ENCODE measurements at places on chromosomes 5 and 9. TPM values are rescaled to one million over a fixed set of nuclear protein-coding genes. Genes with fewer than 3 reads are reported as not detected.

The DOCK2 gene
- 4.2 TPM for total RNA-seq

The ABL1 gene
- total RNA-seq, result 30.7 TPM

The LCN12 gene
- 7.8 TPM for total RNA-seq

DNA sequence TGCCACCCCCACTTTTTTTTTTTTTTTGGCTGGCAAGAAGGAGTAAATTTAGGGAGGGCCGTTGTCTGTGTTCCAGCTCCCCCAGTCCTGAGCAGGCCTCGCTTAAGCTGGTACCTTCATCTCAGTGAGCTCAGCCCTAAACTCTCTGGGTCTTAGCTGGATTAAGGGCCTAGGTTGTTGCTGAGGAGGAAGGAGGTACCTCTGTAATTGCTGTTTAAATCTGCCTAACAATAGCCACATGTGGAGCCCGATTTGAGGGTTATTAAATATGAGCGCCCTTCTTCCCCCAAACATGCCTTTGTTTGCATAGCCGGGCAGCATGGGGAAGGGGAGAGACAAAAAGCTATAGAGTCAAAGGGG, 179.0 kb upstream of the PITX1 start:
- no peaks in the 10 kb centered on the region for H3K4me1 ChIP-seq
- peaks cover 30% of the 10 kb centered on the region for H3K27me3 ChIP-seq
- DNase-seq, result no peak
- H3K27ac ChIP-seq, result no peak overlapping the region

GRCh38 chr5:52015760-52016159, 632.5 kb downstream of the ISL1 start:
- H3K36me3 ChIP-seq, result no peaks in the 10 kb centered on the region
- H3K27ac ChIP-seq, result no peak overlapping the region
- H3K4me1 ChIP-seq, result no peaks in the 10 kb centered on the region
- DNase-seq, result no peak
- no peak overlapping the region for H3K4me3 ChIP-seq

GRCh38 chr9:19925674-19926503, 137.1 kb upstream of the SLC24A2 start:
- H3K36me3 ChIP-seq, result no peaks in the 10 kb centered on the region
- H3K27ac ChIP-seq, result no peak overlapping the region
- peaks cover 9% of the 10 kb centered on the region for H3K4me1 ChIP-seq
- peak; percentile 43 for DNase-seq

GRCh38 chr5:116437351-116437705, 137.3 kb downstream of the SEMA6A start:
- no peak overlapping the region for H3K4me3 ChIP-seq
- H3K27me3 ChIP-seq, result no peaks in the 10 kb centered on the region
- H3K27ac ChIP-seq, result no peak overlapping the region

DNA sequence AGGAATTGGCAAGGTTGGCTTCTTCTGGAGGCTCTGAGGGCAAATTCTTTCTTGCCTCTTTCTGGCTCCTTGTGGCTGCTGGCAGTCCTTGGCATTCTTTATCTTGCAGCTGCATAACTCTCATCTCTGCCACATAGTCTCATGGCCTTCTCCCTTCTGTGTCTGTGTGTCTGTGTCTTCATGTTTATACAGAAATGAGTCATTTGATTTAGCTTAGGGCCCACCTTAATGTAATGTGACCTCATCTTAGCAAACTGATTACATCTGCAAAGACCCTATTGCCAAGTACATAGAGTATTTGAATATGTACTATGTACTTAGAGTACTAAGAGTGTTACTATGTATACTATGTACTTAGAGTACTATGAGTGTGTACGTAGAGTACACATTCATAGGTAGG, 122.5 kb downstream of the RFK start:
- H3K4me1 ChIP-seq, result no peaks in the 10 kb centered on the region
- H3K27ac ChIP-seq, result no peak overlapping the region
- no peak for DNase-seq
- H3K36me3 ChIP-seq, result no peaks in the 10 kb centered on the region
- H3K4me3 ChIP-seq, result no peak overlapping the region

DNA sequence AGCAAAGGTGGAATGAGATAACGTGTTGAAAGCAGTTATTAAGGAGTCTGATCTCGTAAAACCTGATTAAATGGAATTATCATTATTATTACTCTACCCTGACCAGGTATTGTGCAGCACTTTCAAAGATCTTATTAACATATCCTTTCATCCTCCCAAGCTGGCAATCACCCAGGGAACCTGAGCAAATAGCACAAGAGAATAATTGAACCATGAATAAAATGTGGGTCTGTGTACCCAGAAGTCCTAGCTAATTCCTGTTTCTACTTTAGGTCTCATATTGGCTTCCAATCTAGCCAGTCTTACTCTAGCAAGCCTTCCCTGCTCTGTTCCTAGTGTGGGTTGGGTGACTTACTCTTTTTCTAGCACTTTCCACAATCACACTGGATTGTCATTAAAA, 162.2 kb upstream of the STK32A start:
- no peak for DNase-seq
- no peaks in the 10 kb centered on the region for H3K4me1 ChIP-seq
- H3K27me3 ChIP-seq, result no peaks in the 10 kb centered on the region
- H3K36me3 ChIP-seq, result no peaks in the 10 kb centered on the region

DNA sequence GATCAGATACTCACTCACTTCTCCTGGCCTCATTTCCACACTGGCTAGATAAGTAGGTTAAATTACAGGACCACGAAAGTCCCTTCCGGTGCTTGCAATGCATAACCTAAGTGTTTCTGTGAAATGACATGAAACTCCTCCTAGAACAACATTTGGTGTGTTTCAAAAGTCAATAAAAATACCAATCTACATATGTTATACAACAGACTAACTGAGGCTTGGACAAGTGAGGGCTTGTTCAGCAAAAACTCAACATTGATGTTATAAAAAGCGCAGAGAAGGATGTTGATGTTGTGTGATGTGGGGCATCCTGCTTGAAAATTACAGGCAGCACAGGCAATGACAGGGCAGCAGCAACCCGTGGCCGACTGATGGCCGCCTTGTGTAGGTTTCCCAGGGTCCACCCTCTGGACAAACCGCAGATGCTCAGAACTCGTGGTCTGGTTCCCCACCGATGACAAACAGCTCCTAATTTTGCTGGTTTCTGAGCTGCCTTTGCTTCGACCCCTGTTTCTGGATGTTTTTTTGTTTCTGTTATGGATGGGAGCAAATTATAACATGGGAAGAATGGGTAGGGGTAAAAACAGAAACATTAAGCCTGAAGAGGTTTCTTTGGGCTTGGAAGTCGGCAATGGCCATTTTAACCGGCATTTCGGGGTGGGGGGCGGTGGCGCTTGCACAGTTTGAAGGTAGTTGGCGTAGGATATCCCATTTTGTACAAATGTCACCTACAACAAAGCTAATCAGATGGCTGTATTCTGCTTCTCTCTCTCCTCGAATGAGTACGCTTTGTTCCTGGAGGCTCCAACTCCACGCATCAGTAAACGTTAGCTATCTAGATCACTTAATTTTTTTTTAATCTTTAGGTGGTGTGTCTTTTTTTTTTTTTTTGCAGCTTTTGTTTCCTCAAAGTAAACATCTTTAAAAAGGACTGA, 116.1 kb downstream of the PDZD2 start:
- no peak overlapping the region for H3K4me3 ChIP-seq
- peaks cover 46% of the 10 kb centered on the region for H3K4me1 ChIP-seq
- no peaks in the 10 kb centered on the region for H3K27me3 ChIP-seq
- no peak overlapping the region for H3K27ac ChIP-seq
- H3K36me3 ChIP-seq, result no peaks in the 10 kb centered on the region

DNA sequence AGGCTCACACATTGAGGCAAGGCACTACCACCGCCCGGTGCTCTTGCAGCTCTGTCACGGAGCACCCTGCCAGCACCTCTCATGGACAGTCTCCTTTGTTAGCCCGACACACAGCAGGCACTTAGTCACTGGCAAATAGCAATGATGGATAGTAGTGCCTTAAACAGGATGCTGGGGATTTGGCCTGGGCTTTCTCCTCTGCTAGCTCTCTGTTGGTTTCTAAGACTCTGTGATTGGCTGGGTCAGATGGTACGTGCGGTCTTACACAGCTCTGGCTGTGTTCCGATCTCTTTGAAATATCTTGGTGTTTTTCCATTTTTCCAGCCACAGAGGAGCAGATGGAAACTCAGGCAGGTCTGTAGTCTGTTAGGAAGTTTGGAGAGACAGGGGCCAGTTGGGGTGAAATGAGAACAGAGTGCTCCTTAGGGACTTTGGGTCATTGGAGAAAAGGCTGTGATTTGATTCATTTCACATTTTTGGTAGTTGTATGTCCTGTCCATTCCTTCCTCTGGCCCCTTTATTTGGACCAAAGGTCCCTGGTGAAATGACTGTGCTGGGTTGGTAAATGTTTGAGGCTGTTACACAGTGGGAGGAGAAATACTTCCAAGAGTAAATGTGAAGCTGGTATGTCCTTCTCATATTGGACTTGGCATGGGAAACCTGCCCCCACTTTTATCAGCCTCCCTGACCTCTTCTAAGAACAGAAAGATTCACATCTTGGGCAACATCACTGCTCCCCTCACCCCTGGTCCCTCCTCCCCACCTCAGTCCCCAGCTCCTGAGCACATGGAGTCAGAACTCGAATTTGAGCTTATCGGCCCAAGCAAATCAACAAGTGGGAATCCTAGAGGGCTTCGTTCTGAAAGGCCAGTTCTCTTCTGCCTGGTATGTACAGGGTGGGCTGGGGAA, 3.4 kb downstream of the SMIM3 start:
- peak overlapping the region; percentile 75 for H3K4me3 ChIP-seq
- H3K4me1 ChIP-seq, result peaks cover 84% of the 10 kb centered on the region
- peak; percentile 64 for DNase-seq
- H3K27me3 ChIP-seq, result no peaks in the 10 kb centered on the region
- peak overlapping the region; percentile 96 for H3K27ac ChIP-seq

GRCh38 chr9:105073147-105073546, 145.2 kb upstream of the ABCA1 start:
- H3K27ac ChIP-seq, result no peak overlapping the region
- no peak for DNase-seq
- H3K27me3 ChIP-seq, result no peaks in the 10 kb centered on the region
- no peaks in the 10 kb centered on the region for H3K36me3 ChIP-seq

GRCh38 chr9:98491828-98492227, 216.9 kb downstream of the GABBR2 start:
- H3K4me3 ChIP-seq, result no peak overlapping the region
- H3K36me3 ChIP-seq, result no peaks in the 10 kb centered on the region
- peak; percentile 23 for DNase-seq
- H3K4me1 ChIP-seq, result peaks cover 11% of the 10 kb centered on the region

DNA sequence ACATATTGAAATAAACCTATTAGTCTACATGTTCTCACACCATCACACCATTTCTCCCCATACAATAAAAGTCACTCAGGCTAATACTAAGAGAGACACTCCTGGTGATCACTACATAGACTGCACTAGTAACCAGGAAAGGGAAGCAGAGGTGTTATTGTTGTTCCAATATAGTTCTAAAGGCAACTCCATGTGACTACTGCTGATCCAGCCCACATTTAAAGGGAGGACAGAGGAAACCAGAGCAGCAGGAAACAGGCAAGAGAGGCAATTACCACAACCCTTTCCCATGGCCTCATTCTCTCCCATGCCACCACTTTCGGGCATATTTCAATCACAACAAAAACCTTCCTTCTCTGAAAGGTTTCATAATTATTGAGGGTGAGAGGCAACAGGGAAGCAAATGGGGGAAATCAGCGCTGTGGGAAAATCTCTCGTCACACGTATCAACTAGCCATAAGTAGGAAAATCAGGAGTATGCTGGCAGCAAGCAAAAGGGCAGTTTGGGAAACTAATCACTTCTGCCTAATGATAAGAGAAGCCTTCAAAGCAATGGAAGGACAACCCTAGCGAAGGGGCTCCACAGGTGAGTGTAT, 1.8 kb downstream of the UBAP2 start:
- H3K27ac ChIP-seq, result peak overlapping the region; percentile 2
- H3K36me3 ChIP-seq, result no peaks in the 10 kb centered on the region
- DNase-seq, result no peak
- H3K4me1 ChIP-seq, result peaks cover 38% of the 10 kb centered on the region

DNA sequence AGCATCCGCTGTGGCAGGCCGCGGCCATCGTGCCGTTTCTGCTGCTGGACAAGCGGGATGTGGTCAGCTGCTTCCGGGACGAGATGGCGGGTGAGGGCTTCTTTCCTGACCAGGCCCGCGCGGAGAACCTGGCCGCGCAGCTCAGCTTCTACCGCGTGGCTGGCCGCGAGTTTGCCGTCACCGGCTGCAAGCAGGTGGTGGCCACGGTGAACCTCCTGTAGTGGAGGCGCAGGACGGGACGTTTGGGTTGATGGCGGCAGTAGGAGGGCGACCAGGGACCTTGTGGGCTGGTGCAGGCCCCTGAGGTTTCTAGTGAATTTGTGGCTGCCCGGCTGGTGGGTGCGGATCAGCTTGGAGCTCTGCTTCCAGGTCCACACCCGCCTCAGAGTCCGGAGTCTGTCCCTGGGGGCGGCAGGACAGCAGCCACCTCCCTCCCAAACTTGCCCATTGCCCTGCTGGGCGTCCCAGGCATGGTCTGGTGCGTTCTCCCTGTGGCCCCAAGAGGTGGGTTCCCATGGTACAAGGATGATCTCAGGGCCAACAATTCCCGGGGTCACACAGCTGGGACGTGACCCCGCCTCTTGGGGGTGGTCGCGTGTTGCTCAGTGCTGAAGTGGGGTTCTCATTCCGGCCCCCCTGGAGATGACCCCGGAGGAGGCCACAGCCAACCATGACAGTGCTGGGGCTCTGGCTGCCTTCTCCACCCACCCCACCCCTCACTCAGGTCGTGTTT, 2.4 kb downstream of the TOR4A start:
- H3K27ac ChIP-seq, result peak overlapping the region; percentile 15
- no peak for DNase-seq
- H3K4me3 ChIP-seq, result no peak overlapping the region
- H3K27me3 ChIP-seq, result peaks cover 7% of the 10 kb centered on the region
- peaks cover 31% of the 10 kb centered on the region for H3K36me3 ChIP-seq
- H3K4me1 ChIP-seq, result peaks cover 66% of the 10 kb centered on the region

DNA sequence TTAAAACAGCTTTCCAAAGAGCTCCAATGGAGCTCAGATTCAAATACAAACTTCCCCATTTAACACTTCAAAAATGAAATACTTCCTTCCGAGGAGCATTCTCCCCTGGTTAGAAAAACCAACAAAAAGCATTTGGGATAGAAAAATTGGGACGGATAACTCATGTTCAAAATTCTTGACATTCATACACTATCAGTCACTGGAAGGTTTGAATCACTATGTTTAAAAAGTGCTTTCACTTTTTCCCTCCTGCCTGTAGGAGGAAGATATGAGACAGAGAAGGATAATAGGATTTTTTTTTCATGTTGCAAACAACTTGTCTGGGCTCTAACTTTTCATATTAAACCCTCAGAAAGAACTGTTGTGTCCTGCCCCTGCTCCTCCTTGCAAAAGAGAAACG, 412.0 kb downstream of the ACTL7B start:
- H3K27me3 ChIP-seq, result no peaks in the 10 kb centered on the region
- no peak overlapping the region for H3K27ac ChIP-seq
- H3K36me3 ChIP-seq, result no peaks in the 10 kb centered on the region
- H3K4me3 ChIP-seq, result no peak overlapping the region
- DNase-seq, result no peak
- H3K4me1 ChIP-seq, result no peaks in the 10 kb centered on the region

DNA sequence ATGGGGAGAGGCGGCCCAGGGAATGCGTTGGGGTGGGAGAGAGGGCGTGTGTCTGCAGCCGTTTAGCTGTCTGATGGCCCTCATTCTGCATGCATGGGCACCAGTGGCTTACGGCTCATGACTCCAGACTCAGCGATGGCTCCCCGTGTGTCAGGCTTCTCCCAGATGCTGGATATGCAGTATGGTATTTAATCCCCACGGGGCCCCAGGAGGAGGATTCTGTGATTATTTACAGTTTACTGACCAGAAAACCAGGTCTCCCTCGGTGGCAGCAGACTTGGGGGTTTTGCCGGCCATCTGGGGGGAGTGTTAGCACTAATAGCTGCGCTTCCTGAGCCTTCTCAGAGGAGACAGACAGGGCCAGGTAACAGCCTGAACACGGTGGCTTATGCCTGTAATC, 4.3 kb downstream of the PRDM12 start:
- H3K4me1 ChIP-seq, result peaks cover 30% of the 10 kb centered on the region
- H3K27ac ChIP-seq, result no peak overlapping the region
- no peak for DNase-seq
- H3K36me3 ChIP-seq, result no peaks in the 10 kb centered on the region
